ENCODE measurements at places on chromosomes 1 and 21. TPM values are rescaled to one million over a fixed set of nuclear protein-coding genes. Genes with fewer than 3 reads are reported as not detected.

PLA2G5 gene
- not detected for total RNA-seq

LCA5L gene
- 2.2 TPM for total RNA-seq

SLC25A34 gene
- total RNA-seq: 0.48 TPM

MR1 gene
- 6.4 TPM for total RNA-seq

ELAVL4 gene
- not detected for total RNA-seq

RXFP4 gene
- total RNA-seq: not detected

HCRTR1 gene
- not detected for total RNA-seq

NENF gene
- total RNA-seq: 133 TPM

CACNA1S gene
- not detected for total RNA-seq

CRP gene
- total RNA-seq: not detected

TIE1 gene
- total RNA-seq: not detected
